ENCODE measurements at places on chromosomes 7 and 10. TPM values are rescaled to one million over a fixed set of nuclear protein-coding genes. Genes with fewer than 3 reads are reported as not detected.

The ZSCAN25 gene
- total RNA-seq = 15.6 TPM

DNA sequence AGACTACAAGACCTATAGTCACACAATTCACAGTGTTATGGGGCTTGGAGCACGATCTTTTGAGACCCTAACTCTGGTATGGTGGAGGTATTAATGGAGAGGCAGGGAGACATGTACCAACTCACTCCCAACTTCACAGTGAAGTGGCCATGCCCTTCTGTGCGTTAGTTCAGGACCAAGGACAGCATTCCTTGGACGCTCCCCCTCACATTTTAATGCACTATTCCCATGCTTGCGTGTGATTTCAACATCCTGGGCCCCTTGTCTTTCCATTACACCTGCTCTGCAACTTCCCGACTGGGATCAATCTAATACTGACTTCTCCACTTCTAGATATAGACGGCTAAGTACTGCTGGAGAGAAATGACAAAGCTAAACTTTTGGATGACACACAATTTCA is 72.7 kb downstream of the PLCE1 start:
- H3K36me3 ChIP-seq = no peaks in the 10 kb centered on the region
- H3K27ac ChIP-seq = no peak overlapping the region
- no peaks in the 10 kb centered on the region for H3K4me1 ChIP-seq
- peak; percentile 55 for DNase-seq

The GFRA1 gene
- 73.0 TPM for total RNA-seq

GRCh38 chr10:96584474-96584873 is 2.3 kb downstream of the TM9SF3 start:
- no peak overlapping the region for H3K4me3 ChIP-seq
- H3K27ac ChIP-seq = no peak overlapping the region
- H3K27me3 ChIP-seq = no peaks in the 10 kb centered on the region
- no peak for DNase-seq

DNA sequence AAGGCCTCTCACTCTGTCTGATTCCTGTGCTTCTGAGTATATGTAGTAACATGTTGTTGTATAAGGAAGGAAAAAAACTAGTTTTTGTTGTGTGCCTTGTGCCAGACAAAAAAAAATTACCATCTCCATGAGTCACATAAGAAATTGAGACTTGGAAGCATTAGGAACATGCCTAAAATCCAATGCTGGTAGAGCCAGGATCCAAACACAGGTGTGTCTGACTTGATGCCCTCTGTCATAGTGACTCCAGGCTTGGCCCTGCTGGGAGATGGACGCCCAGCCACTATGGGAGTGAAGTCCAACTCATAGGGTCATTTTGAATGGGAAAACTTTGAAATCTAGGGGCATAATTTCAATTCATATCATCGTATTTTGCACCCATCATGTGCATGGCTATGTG is 38.0 kb downstream of the PYROXD2 start:
- H3K4me3 ChIP-seq = no peak overlapping the region
- no peak for DNase-seq
- H3K27me3 ChIP-seq = no peaks in the 10 kb centered on the region

DNA sequence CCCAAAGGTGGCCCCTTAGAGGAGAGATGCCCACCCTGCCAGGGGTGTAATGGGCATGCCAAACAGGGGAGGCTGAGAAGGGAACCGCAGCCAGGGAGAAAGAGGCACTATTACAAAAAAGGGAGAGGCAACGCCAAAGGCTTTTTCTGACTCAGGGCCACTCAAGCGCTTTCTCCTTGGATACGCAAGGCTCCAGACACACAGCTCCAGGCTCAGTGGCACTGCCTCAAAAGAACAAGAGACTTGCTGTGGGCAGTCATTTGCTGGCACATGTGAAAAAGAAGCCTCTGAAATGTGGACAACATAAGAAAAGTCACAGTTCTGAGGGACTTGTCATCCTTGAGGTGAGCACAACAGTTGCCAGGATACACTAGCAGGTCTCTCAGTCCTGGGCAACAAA is 128.4 kb downstream of the DGKI start:
- no peaks in the 10 kb centered on the region for H3K36me3 ChIP-seq
- H3K4me3 ChIP-seq = no peak overlapping the region
- no peaks in the 10 kb centered on the region for H3K4me1 ChIP-seq
- H3K27me3 ChIP-seq = no peaks in the 10 kb centered on the region

The PKD2L1 gene
- not detected for total RNA-seq

GRCh38 chr10:49690698-49691356 is 11.4 kb downstream of the C10orf53 start:
- H3K4me1 ChIP-seq = no peaks in the 10 kb centered on the region
- H3K27ac ChIP-seq = no peak overlapping the region
- H3K27me3 ChIP-seq = peaks cover 60% of the 10 kb centered on the region
- DNase-seq = peak; percentile 87
- no peak overlapping the region for H3K4me3 ChIP-seq
- no peaks in the 10 kb centered on the region for H3K36me3 ChIP-seq

DNA sequence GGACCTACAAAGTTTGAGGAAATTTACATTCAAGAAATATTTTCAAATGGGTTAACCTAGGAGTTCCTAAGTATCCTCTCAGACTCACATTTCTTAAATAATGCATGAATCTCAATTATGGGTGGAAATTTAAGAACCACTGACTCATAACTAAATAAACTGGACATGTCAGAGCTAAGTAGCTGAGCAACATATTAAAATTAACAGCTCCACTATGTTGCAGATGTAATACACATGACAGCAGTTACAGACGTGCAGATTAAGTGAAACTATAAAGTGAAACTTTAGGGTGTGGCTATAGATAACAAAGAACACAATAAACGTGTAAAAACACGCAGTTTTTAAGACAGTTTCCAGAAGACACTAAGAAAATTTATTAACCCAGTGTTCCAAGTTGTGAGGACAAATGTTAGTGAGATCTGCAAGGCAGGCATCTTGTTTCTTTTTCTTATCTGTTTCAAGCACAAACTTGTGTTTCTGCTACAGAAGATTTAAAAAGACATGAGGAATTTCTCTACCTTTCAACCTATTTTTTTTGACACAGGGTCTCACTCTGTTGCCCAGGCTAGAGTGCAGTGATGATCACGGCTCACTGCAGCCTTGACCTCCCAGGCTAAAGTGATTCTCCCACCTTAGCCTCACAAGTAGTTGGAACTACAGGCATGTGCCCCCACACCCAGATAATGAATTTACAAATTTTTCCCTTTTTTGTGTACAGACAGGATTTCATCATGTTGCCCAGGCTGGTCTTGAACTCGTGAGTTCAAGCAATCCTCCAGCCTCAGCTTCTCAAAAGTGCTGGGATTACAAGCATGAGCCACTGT is 25.3 kb downstream of the DNMBP start:
- H3K36me3 ChIP-seq = no peaks in the 10 kb centered on the region
- H3K27me3 ChIP-seq = no peaks in the 10 kb centered on the region
- H3K4me3 ChIP-seq = no peak overlapping the region
- H3K4me1 ChIP-seq = peaks cover 67% of the 10 kb centered on the region

The GSTO2 gene
- total RNA-seq = 0.75 TPM

- no peaks in the 10 kb centered on the region for H3K4me1 ChIP-seq
- H3K27ac ChIP-seq = no peak overlapping the region
- DNase-seq = peak; percentile 72
- H3K27me3 ChIP-seq = peaks cover 3% of the 10 kb centered on the region
These were observed 145.6 kb upstream of the ZNF32 start for GRCh38 chr10:43794181-43794815.

- no peaks in the 10 kb centered on the region for H3K27me3 ChIP-seq
- H3K4me3 ChIP-seq = no peak overlapping the region
- no peaks in the 10 kb centered on the region for H3K36me3 ChIP-seq
- no peaks in the 10 kb centered on the region for H3K4me1 ChIP-seq
- no peak overlapping the region for H3K27ac ChIP-seq
- no peak for DNase-seq
These were observed 28.3 kb upstream of the CCDC6 start for GRCh38 chr10:59934701-59935100.

The SORBS1 gene
- 1,569 TPM for total RNA-seq

- no peak overlapping the region for H3K27ac ChIP-seq
- H3K4me1 ChIP-seq = no peaks in the 10 kb centered on the region
- H3K36me3 ChIP-seq = peaks cover 3% of the 10 kb centered on the region
- DNase-seq = no peak
- H3K27me3 ChIP-seq = no peaks in the 10 kb centered on the region
- no peak overlapping the region for H3K4me3 ChIP-seq
These were observed 23.0 kb downstream of the ZNF33B start for GRCh38 chr10:42615419-42615818.

The IKZF1 gene
- 17.7 TPM for total RNA-seq

The HMX3 gene
- total RNA-seq = not detected

DNA sequence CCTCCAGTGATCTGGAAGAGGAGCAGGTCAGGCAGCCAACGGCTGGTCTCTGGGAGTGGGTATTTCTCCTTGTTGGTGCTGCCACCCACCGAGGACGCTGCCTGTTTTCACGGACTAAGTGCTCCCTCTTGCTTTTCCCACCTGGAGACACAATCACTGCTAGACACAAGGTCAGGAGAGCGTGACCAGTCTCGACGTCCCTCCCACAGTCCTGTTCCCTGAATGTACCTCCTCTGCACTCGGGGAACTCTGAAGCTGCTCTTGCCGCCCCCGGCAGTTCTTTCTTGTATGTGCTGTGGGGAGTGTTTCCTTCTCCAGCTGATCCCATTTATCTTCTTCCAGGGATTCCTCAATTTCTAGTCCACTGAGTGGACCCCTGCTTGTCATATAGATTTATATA is 89.4 kb downstream of the CYTH3 start:
- H3K4me3 ChIP-seq = no peak overlapping the region
- H3K36me3 ChIP-seq = peaks cover 30% of the 10 kb centered on the region
- no peak overlapping the region for H3K27ac ChIP-seq
- H3K4me1 ChIP-seq = peaks cover 13% of the 10 kb centered on the region

- H3K27me3 ChIP-seq = no peaks in the 10 kb centered on the region
- H3K36me3 ChIP-seq = no peaks in the 10 kb centered on the region
- peaks cover 43% of the 10 kb centered on the region for H3K4me1 ChIP-seq
- no peak overlapping the region for H3K4me3 ChIP-seq
- no peak overlapping the region for H3K27ac ChIP-seq
These were observed 159.3 kb downstream of the LYZL1 start for GRCh38 chr10:29448125-29448524.

- no peak overlapping the region for H3K4me3 ChIP-seq
- H3K4me1 ChIP-seq = no peaks in the 10 kb centered on the region
- DNase-seq = no peak
- H3K27ac ChIP-seq = no peak overlapping the region
These were observed 473.4 kb downstream of the DNAJB6 start for GRCh38 chr7:157809863-157810851.

GRCh38 chr10:4242561-4243035 is 457.6 kb upstream of the KLF6 start:
- H3K4me1 ChIP-seq = peaks cover 56% of the 10 kb centered on the region
- peak overlapping the region; percentile 89 for H3K27ac ChIP-seq
- no peaks in the 10 kb centered on the region for H3K36me3 ChIP-seq
- peak overlapping the region; percentile 56 for H3K4me3 ChIP-seq
- DNase-seq = no peak
- no peaks in the 10 kb centered on the region for H3K27me3 ChIP-seq

DNA sequence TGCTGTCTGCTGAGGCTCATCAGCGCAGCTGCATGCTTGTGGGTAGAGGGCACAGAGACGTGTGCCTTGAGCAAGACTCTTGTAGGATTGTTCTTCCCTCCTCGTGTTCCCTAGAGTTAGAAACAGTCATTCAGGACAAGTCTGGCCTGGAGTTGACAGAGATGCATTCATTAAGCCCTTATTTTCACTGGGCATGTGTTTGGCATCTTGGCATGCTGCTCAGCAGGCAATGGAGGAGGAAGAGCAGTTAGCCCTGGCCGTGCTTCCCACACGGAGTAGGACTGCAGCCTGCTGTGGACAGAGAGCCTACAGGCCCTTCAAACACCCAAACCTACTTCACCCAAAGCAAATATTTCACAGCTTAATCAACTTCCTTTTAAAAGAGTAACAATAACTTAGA is 73.0 kb upstream of the GJD4 start:
- no peak overlapping the region for H3K27ac ChIP-seq
- no peaks in the 10 kb centered on the region for H3K4me1 ChIP-seq
- no peaks in the 10 kb centered on the region for H3K27me3 ChIP-seq
- H3K36me3 ChIP-seq = peaks cover 53% of the 10 kb centered on the region

GRCh38 chr10:119341459-119342301 is 134.3 kb downstream of the GRK5 start:
- H3K36me3 ChIP-seq = no peaks in the 10 kb centered on the region
- DNase-seq = no peak
- no peaks in the 10 kb centered on the region for H3K27me3 ChIP-seq
- H3K27ac ChIP-seq = peak overlapping the region; percentile 66
- no peak overlapping the region for H3K4me3 ChIP-seq

- H3K27me3 ChIP-seq = no peaks in the 10 kb centered on the region
- peaks cover 13% of the 10 kb centered on the region for H3K4me1 ChIP-seq
- no peak overlapping the region for H3K27ac ChIP-seq
- no peak for DNase-seq
These were observed 120.6 kb upstream of the TCERG1L start for GRCh38 chr10:131431978-131432690.

GRCh38 chr10:123538401-123539320 is 127.5 kb upstream of the GPR26 start:
- DNase-seq = peak; percentile 80
- no peak overlapping the region for H3K27ac ChIP-seq
- no peaks in the 10 kb centered on the region for H3K27me3 ChIP-seq
- H3K4me1 ChIP-seq = no peaks in the 10 kb centered on the region
- no peak overlapping the region for H3K4me3 ChIP-seq

The PSMG3 gene
- total RNA-seq = 27.4 TPM

The HECTD2 gene
- total RNA-seq = 21.7 TPM

The AKR1C4 gene
- total RNA-seq = not detected

DNA sequence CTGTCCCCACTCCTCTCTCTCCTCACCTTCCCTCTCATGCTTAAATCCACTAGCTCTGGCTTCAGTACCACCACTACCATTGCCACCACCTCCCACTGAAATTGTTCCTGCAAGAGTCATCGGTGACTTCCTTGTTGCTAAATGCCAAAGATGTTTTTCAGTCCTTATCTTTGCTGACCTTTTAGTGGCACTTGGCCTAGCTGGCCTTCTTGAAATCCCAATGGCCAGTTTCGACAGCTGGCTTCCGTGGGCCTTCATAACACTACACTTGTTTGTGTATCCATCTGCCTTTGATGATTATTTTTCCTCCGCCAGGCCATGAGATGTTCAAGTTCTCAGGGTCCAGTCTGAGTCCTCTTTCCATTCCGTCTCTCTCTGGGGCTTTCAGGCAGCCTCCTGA is 118.2 kb upstream of the NANOS1 start:
- peaks cover 10% of the 10 kb centered on the region for H3K4me1 ChIP-seq
- H3K4me3 ChIP-seq = no peak overlapping the region
- DNase-seq = peak; percentile 74
- no peak overlapping the region for H3K27ac ChIP-seq

- no peak for DNase-seq
- H3K27me3 ChIP-seq = peaks cover 18% of the 10 kb centered on the region
- no peaks in the 10 kb centered on the region for H3K36me3 ChIP-seq
- H3K4me1 ChIP-seq = peaks cover 10% of the 10 kb centered on the region
- H3K27ac ChIP-seq = no peak overlapping the region
These were observed 258.1 kb upstream of the C7orf33 start for GRCh38 chr7:148332191-148333186.

GRCh38 chr7:98976396-98977185 is 98.3 kb downstream of the TRRAP start:
- no peak overlapping the region for H3K4me3 ChIP-seq
- H3K27ac ChIP-seq = no peak overlapping the region

Data from esophagus muscularis mucosa (tissue), 4 donors.